ENCODE measurements at places on chromosomes 1 and 21.

DNA sequence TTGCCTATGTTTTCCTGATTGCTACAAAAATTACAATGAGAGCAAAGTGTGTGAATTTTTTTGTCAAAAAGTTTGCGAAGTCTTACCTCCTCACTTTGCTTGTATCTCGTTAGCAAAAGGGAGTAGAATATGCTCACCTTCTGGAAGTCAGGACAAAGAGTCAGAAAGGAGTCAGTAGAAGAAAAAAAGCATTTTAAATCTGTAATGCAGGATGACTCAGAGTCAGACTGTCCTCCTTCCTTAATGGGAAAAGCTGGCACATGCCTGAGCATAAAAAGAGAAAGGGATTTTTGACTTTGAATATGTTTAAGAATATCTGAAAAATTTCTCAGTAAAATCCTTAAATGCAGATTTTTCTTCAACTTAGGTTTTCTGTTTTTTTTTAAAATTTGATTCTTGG, 14.2 kb upstream of the VN1R5 start:
- no peak for DNase-seq

DNA sequence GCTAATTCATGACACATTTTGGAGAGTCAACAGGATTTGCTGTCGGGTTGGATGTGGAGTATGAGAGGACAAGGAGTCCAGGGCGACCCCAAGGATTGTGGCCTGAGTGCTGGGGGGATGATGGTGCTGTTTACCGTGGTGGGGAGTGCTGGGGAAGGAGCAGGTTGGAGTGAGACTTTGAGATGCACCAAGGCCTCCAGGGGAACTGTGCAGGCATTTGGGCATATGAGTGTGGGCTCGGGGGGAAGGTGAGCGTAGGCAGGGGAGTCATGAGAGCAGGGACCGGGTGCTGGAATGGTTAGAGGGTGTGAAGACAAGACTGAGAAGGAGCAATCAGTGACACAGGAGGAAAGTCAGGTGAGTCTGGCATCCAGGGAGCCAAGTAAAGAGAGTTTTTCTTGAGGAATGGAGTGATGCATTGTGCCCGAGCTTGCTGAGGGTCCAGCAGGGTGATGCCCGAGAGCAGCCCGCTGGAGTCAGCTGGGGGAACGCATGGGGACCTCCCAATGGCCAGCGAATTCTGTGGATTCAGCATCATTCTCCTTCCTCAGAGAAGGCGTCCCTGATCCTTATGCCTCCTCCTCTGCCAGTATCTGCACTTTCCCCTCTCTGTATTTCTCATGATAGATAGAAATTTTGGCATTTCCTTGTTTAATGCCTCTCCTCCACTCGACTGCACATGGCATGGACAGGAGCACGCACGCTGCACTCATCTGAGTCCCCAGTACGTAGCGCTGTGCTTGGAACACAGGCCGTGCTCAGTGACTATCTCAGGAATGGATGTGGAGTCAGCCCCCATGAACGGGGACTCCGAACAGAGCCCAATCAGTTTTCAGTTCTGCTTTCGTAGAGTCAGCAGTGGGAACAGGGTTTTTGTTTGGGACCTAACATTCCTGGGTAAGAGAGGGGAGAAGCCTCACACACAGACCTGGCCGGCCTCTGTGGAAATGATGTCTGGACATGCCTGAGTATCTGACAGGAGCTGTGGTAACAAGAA, 52.1 kb upstream of the ETV3 start:
- DNase-seq, result no peak

- DNase-seq, result peak; percentile 58
Measured at GRCh38 chr1:101128211-101128727, 102.7 kb upstream of the DPH5 start.

- no peak for DNase-seq
Measured at GRCh38 chr1:236065509-236066005, 667 bp upstream of the NID1 start.

- no peak for DNase-seq
Measured at GRCh38 chr1:177069490-177069889, 95.0 kb downstream of the ASTN1 start.

GRCh38 chr1:154145986-154146385, 8.9 kb downstream of the NUP210L start:
- no peak for DNase-seq

- DNase-seq, result no peak
Measured at GRCh38 chr1:56052041-56052440, 527.3 kb downstream of the PLPP3 start.

DNA sequence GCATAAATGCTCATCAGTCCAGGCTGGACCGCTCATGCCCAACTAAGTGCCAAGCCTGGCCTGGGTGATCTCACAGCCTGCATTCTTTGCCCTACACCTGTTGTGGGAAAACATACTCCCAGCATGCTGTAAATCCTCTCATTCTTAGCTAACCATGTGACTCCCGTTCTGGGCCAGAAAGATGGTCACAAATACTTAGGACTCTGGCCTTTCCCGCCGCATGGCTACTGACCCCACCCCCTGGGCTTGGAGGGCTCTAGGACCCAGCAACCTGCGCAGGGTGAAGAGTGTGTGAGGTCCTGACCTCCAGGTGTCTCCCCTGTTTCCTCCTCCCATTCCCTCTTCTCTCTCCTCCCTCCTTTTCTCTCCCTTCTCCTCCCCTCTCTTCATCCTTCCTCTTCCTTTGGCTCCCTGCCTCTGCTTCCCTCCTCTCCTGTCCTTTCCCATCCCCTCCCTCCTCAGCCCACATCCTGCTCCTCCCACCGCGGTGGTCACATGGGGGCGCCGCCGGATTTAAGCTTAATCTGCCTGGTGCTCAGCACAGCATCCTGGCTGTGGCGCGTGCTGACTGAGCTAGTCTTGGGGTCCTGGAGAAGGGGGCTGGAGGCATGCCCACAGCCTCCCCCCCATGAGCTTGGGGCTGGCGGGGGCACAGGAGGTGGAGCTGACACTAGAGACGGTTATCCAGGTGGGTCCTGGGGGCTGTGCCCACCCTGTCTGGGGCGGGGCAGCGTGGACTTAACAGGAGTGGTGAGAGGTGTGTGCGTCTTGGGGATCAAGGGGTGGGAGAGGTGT, at the start of gene CROCC:
Gene CROCC, plus strand, starts transcription at position 541 of the 795 bp plus-strand sequence. Its CDS starts 88 bp downstream, at position 629.
- peak; percentile 64 for DNase-seq

- DNase-seq, result no peak
Measured at GRCh38 chr1:12485231-12486058, 132.6 kb downstream of the DHRS3 start.

DNA sequence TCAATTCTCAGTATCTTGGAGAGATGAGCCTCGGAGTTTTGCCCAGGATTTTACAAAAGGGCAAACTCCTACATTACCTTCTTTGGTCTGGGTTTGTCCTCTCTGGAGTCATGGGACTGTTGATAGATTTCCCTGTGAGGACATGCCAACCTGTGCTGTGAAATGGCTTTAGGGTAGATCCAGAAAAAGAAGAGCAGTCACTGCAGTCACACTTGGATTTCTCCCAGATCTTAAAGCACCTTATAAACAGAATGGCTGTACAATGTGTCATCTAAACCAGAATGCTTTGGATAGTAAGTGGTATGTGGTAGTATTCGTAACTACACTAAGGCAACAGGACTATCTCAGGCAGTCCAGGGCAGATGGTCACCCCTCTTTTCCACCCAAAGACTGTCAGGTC, 1.9 kb upstream of the CSRP1 start:
- no peak for DNase-seq

DNA sequence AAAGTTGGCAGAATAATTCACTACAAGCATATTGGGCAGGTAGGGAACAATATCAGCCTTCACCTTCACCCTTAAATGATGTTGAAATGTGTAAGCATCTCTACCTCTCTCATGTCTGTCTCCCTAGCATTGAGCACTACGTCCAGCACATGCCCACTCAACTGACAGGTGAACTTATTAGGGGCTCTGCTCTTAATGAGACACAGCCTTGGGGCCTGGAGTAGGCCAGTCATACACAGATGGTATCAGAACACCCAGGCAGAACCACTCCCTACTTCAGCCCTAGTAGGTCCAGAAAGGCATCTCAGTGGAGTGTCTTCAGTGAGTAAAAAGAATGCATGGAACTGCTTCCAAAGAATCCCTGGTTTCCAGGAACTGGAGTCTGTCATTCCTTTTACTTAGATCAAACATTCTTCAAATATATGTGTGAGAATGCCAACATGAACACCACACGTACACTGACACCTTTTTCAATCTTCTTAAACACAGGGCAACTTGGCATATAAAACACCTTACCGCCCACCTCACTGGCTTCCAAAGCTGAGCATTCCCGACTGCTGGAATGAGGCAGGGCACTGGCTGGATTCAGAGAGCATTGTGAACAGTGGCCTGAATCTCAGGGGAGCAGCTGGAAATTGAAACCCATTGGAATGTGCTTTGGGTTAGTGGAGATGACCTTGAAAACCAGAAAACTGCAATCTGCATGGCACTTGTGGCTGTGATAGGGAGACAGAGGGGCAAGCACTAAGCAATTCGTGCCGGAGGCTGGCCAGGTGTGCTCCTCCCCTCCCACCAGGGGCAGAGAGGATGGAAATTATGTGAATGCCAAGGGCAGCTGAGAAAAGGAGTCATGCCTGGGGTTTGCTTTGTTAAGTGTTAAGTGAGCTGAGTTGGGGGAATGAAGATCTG, 24.2 kb upstream of the HSD3B1 start:
- DNase-seq, result no peak

- DNase-seq, result no peak
Measured at GRCh38 chr1:66711420-66711819, 40.8 kb upstream of the DYNLT5 start.

DNA sequence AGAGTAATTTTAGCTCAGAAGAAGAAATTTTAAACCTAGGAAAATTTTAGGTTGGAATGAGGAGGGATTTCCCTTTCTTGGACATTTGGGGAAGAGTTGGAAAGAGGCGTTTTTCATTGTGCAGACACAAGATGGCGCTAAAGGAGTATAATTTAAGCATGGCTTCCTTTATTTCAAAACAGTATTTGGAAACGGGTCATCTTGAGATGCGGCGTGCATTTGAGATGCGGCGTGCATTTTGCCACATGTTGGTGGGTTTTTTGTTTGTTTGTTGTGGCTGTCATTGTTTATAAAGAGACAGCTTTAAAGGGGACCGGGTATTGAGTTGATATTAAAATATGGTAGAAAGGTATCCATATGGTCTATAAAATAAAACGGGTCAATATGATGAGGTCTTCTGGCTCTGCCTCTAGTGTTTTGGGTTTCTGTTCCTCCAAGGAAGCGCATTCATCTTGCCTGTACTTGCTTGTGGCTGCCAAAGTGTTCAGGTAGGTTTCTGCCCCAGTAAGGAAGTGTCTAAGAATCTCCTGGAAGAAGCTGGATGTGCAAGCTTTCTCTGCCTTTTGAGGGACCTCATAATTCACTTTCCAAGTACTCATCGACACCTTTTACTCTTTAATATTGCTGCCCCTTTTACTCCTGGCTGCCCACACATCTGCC, 210.3 kb downstream of the SLC35F3 start:
- no peak for DNase-seq

DNA sequence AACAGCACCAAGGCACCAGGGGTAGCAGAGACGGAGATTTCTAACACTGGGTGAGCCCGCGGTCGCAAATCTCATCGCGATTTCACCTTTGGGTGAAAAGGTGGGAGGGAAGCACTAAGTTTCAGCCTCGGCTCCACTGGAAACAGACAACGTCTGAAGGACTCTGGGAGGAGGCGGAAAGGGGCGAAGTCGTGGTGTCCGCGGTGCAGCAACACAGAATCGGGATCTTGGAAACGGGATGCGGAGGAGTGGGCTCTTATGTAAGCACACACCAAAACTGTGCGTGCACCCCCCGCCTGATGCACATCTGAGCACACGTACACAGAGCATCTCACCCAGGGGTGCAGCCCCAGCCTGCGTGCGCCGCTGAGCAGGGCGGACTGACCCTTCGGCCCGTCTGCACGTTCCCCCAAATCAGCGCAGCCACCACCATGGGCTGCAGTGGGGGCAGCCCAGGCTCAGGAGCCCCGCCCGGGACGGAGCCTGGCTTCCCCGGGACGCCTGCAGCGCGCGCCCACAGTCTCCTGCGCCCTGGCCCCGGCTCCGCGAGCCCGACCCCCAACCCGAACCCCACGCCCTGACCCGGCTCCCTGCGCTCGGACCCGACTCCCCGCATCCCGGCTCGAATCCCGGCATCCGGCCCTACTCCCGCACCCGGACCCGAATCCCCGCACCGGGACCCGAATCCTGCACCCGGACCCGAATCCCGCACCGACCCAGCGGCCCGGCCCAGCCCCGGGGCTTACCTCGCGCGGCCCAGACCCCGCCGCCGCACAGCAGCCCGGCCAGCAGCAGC, 670 bp downstream of the CLSTN1 start:
- DNase-seq, result peak; percentile 55

GRCh38 chr1:115408533-115408932, 70.5 kb upstream of the NGF start:
- no peak for DNase-seq

GRCh38 chr1:89259283-89259971, 13.2 kb downstream of the GBP5 start:
- DNase-seq, result peak; percentile 37

GRCh38 chr1:29849038-29849750, 612.9 kb downstream of the PTPRU start:
- DNase-seq, result peak; percentile 16

- no peak for DNase-seq
Measured at GRCh38 chr1:242586360-242586680, 61.8 kb upstream of the PLD5 start.

DNA sequence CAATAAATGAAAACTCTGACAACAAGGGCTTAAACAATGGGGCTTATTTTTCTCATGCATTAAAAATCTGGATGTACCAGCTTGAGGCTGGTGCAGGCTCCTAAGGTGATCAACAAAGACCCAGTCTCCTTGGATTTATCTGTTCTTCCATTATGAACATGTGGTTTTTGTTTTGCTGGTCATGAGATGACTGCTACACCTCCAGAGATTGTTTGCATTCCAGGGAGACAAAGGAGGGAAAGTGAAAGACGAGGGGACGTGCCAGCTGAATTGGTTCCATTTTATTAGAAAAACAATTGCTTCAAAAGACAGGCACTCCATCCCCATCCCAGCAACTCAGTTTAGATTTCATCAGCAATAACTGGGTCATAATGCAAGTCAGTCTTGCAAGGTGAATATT, 90.9 kb upstream of the KCNK1 start:
- DNase-seq, result no peak

DNA sequence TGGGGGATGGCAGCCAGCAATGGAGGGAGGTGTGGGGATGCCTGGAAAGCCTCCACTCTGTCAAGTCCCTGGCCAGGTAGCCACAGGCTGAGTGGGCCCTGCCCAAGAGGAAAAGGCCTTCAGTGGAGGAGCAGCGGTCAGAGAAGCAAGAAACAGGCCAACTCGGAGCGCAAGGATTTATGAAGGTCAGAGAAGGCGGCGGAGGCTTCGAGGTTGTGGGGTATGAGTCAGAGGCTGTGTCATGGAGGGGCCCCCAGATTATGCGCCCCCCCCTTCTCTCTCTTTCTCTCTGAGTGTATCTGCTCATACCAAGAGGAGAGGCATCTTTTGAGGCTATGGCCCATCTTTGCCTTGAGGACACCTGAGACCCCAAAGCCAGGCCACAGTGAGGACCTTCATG, 99.5 kb downstream of the CASZ1 start:
- no peak for DNase-seq
